Left ventricle myocardium inferior (tissue), 1 donor: ENCODE measurements at places on chromosomes 5 and 9. TPM values are rescaled to one million over a fixed set of nuclear protein-coding genes. Genes with fewer than 3 reads are reported as not detected.

DNA sequence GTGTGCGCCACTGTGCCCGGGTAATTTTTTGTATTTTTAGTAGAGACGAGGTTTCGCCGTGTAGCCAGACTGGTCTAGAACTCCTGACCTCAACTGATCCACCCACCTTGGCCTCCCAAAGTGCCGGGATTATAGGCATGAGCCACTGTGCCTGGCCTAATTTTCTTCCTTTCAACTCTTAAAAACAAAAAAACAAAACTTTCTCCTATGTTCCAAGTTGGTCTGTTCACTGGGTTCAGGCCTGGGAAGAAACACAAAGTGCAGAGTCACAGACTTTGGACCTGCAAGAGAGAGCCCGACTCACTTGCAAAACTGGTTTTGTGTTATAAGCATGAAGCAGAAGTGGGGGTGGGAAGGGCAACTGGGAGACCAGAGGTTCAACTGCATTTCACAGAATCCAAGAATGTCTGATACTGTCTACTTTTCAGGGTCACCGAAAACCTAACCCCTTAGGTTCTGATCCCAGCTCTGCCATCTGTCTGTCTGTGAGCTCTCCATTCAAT lies 5.2 kb upstream of the HDHD3 start:
- no peak for DNase-seq

DNA sequence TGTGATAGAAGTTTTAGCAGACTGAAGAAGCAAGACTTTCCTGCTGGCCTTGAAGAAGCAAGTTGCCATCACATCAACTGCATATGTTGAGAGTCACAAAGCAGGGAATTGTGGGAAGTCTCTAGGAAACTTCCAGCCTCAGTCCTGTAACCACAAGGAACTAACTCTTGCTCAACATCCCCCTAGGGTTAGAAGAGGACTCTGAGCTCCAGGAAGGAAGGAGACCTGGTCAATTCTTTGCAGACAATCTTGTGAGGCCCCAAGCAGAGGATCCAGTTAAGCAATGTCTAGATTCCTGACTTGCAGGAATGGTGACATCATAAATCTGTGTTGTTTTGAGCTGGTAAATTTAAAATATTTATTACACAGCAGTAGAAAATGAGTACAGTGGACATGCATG lies 18.6 kb upstream of the ZNF366 start:
- no peak for DNase-seq

DNA sequence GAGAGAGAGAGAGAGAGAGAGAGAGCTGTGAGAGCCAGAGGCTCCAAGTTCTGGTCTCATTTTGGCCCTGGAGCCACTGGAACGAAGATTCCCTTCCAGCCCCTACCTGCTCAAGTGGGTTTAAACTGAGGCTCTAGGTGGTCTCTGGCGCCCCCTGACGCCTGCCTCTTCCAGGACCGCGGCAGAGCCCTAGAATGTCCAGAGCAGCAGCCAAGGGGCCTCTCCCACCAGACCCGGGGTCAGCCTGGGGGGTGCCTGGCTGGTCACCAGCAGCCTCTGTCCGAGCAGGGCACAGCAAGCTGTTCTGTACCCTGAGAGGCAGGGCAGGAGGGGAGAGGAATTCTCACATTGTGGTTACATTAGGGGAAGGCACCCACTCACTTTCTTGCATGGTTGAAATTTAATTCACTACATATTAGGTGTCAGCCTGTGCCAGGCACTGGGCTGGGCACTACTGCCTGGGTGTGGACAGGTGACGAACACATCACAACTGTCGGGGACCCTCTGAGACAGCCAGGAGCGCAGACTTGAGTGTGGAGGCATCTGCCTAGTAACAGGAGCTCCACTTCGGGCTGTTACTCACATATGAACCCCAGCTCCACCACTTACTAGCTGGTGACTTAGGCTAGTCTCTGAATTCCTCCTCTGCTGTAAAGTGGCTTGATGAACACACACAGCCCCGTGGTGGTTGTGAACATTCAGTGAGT lies 44.5 kb downstream of the AMBP start:
- DNase-seq: no peak

DNLZ gene
- total RNA-seq: 37.6 TPM

GADD45G gene
- total RNA-seq: 44.5 TPM
